ENCODE measurements at places on chromosomes 4 and X. TPM values are rescaled to one million over a fixed set of nuclear protein-coding genes. Genes with fewer than 3 reads are reported as not detected.

DNA sequence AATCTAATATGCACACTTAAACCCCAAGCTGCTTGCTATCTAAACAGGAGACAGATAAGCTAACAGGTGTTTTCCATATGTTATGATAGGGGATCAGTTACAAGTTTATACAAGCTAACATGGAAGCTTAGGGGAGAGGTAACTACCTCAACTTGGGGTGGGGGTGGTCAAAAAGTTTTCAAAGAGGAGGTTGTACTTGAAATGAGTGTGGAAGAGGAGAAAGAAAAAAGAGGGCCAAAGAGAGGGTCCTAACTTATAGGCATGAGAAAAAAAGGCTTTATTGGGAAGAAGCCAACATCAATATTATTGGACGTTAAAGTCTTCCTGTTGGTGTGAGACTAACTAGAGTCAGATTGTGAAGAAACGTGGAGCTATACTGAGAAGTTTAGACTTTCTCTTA is 205.9 kb downstream of the NDST4 start:
- DNase-seq, result no peak

- no peak for DNase-seq
These were observed 12.1 kb downstream of the LETM1 start for GRCh38 chr4:1843852-1844251.

- DNase-seq, result no peak
These were observed 15.3 kb downstream of the SEPSECS start for GRCh38 chr4:25144870-25145481.

- no peak for DNase-seq
These were observed 706 bp upstream of the CSTF2 start for GRCh38 chrX:100819534-100819836.

The SHOX gene
- total RNA-seq, result not detected

Data from left lung (tissue), 14 donors.